ENCODE measurements at places on chromosomes 3 and 15.

GRCh38 chr15:41992151-41992802, 19.9 kb upstream of the EHD4 start:
- no peak for DNase-seq

DNA sequence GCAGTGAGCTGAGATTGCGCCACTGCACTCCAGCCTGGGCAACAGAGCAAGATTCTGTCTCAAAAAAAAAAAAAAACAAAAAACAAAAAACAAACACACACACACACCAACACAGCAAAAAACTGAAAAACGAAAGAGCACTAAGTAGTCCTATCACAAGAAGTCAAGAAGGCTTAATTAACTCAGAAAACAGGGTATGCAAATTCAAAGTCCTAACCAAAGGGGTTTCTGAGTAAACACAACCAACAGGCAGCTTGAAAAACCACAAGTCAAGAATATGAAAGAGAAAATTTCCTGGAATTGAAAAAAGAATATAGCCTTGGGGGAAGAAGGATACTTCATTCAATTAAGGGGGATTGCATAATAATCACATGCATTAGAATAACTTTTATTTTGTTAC, 37.7 kb upstream of the PARP14 start:
- DNase-seq, result no peak

GRCh38 chr3:72814308-72814707, 33.9 kb downstream of the SHQ1 start:
- no peak for DNase-seq

DNA sequence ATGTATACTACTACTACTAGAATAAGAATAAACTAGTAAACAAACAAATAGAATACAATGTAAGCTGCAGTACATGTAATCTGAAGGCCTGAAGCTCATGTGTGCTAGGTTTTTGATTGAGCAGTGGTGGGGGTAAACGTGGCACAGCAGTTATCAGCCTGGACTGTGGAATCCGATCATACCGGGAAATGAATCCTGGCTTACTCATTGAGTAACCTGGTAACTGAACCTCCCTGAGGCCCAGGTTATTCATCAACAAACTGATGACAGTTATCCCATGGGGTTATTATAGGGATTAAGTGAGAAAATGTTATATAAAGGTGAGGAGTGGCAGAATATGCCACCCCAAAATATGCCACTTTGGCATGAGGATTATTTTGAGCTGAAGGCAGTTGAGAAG, 339.1 kb downstream of the FHIT start:
- no peak for DNase-seq

GRCh38 chr3:125262161-125262560, 49.6 kb upstream of the SLC12A8 start:
- no peak for DNase-seq

DNA sequence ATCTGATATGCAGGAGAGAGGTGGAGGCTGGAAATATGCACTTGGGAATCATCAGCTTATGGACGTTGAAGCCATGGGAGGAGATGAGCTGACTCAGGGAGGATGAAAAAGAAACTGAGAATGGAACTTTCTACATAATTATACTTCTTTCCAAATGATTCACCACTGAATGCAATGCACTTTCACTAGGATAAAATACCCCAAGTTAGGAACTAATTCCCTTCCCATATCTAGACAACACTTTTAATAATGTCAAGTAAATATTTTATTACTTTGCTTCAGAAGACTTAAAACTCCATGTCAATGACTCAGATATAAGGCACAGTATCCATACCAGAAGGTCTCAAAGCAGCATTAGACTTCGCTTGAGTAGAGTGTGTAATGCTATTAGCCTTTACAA, 24.2 kb downstream of the NPTN start:
- DNase-seq, result no peak

- DNase-seq, result no peak
These were observed 43.5 kb upstream of the ABI3BP start for GRCh38 chr3:101036676-101037075.

DNA sequence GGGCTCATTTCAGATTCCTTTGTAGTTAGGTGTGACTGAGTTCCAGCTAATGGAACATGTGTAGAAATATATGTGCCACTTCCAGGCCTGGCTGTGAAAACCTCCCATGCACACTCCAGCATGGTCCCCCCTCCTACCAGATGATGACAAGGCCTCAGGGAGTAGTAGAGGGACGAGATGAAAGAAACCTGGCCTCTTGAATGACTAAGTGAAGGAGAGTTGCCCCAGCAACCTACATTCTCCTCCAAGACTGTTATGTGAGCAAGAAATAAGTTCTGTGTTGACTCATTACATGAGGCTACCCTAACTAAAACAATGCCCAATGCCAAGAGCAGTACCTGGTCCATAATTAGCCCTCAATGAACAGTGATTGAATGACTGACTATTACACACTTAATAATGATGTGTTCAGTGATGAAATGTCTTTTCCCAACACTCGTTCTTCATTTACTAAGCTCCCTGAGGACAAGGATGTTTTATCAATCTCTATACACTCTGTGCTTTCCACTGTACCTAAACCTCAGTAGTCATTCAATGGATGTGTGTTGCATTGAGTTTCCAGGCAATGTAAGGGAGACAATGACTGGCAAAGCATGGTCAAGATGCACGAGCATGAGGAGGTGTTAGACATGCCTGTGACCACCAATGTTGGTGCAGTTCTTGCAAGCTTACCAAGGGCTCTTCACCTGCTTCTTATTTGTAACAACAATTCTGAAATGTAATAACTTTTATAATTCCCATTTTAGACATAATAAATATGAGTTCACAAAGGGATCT, 62.0 kb upstream of the BCL6 start:
- no peak for DNase-seq

DNA sequence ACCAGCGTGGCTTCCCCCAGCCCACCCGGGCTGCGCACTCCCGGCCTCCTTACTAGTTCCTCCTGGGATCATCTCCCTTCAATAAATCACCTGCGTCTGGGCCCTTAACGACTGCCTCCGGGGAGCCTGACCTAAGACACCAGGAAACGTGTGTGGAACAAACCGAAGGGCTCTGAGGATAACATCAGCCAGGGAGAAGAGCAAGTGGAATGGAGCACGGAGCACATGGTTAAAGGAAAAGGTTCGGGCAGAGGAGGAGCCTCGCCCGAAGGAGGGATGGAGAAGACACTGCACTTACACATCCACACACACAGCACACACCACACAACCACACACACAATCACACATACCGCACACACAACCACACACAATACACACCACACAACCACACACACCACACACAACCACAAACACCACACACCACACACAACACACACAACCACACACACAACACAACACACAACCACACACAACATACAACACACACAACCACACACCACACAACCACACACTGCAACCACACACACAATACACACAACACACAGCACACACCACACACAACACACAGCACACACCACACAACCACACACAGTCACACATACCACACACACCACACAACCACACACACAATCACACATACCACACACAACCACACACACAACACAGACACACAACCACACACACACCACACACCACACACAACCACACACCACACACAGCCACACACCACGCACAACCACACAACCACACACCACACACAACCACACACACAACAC, 24.7 kb downstream of the CPN2 start:
- DNase-seq, result no peak

DNA sequence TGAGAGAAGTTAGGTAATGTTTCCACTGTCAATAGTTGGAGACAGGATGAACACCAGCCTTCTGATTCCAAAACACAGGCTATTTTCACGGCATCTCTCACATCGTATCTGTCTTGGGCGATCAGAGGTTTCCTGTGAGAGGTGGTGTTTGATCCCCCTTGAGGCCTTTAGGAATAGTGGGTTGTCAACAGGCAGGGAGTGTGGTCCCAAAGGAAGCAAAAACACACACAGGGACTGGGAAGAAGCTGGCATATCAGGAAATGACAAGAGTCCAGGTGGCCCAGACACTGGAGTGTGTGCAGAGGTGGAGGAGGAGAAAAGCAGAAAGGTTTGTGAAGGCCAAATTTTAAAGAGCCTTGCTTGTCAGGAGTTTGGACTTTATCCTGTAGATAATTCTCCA, 6.6 kb upstream of the MAGEF1 start:
- no peak for DNase-seq

DNA sequence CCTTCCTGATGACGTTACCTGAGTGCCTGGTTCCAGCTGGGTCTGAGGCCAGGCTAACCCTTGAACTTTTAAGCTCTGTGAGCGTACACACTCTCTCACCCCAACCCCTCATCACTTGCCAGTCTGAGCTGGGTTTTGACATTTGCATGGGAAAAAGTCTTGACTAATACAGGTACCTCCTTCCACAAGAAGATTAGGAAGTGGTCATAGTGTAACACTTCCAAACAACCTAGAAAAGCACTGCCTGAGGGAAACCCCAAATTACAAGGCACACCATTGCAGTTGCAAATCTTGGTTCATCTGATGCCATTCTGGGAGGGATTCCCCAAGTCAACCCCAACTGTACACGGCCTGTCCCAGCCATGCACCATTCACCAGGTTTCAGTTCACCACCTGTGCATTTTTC, 499.8 kb downstream of the FOXP1 start:
- DNase-seq, result peak; percentile 39

DNA sequence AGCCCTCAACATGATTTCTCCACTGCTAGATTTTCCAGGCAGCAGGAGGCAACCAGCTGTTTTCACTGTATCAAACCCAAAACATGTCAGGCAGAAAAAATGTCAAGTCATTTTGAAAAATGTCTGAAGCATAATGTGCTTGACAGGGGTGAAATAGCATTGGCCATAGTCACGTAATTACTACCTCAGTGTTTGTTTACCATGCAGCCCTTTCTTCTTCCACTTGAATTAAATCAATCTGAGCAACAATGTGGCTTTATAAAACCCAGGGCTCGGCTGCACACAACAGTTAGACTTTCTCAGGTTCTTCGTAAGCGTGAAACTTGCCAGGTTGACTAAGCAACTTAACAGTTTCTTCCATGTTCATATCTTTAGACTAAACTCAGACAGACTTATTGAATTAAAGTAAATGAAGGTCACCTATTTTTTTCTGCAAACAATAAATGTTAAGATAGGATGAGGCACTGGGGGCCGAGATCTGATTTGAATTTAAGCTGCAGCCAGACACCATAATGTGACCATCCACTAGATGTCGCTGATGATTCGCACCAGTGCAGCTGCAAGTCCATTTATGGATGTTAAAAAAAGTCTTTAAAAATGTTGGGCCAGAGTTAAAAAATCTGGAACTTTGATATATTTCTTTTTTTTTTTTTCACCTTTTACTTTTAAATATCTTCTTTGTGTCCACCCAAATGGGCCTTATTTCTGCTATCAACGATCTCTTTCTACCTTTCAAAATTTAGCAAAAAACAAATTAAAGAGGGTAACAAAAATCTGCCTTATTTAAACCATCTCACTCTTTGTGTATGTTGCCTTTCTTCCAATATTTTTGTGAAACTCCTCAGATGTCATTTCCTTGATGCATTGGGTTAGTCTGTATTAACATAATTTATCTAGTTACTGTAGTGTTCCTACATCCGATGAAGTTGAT, 305.9 kb downstream of the CACNA2D3 start:
- DNase-seq, result peak; percentile 29

- no peak for DNase-seq
These were observed 1218.9 kb downstream of the ROBO2 start for GRCh38 chr3:78258798-78259197.

GRCh38 chr15:48641416-48641815, 4.1 kb downstream of the FBN1 start:
- DNase-seq, result no peak

GRCh38 chr3:14857506-14857905, 38.7 kb downstream of the FGD5 start:
- DNase-seq, result peak; percentile 10

- no peak for DNase-seq
These were observed 24.9 kb upstream of the C3orf80 start for GRCh38 chr3:160200353-160200752.

- DNase-seq, result no peak
These were observed 28.7 kb upstream of the SAMMSON start for GRCh38 chr3:69970827-69971226.

GRCh38 chr3:13370609-13371008, 49.5 kb downstream of the NUP210 start:
- no peak for DNase-seq

- DNase-seq, result no peak
These were observed 512.7 kb downstream of the SHQ1 start for GRCh38 chr3:72335458-72336095.

GRCh38 chr15:65226221-65226620, 14.9 kb upstream of the CILP start:
- no peak for DNase-seq

DNA sequence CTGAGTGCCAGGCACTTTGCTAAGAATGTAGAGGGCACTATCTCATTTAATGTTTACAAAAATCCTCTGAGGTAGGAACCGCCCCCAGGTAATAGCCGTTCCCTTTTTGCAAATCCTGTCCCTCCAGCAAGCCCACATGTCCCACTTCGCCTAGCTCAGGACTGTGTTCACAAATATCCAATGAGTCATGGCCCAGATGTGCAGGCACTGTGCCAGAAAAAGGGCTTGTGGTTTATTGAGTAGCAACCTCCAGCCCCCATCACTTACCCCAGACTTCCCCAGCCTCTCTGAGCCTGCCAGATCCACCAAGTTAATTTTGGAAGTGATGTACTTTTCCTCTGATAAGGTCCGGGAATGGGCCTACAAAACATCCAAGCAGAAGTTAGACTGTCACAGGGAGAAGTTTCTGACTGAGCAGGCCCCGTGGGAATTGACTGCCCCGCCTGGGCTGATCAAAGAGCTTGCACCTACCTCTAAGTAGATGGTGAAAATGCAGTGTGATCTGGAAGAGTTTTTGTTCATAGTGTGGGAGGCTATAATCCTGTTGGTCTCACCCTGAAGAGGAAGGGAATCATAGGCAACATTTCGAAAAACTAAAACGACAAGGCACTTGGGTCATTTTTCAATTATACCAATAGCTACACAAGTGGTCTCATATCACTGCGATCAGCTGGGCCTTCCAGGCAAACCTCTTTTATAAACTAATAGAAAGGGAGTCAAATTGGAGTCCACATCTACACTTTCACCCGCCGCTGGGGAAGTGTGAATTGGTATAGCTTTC, 15.7 kb downstream of the KIF9 start:
- DNase-seq, result peak; percentile 17

GRCh38 chr3:13686367-13687160, 137.6 kb downstream of the FBLN2 start:
- DNase-seq, result no peak

GRCh38 chr3:61839256-61839655, 277.9 kb downstream of the PTPRG start:
- DNase-seq, result no peak

Measured in CD4-positive, alpha-beta T cell treated with Interleukin-17A for 1 hour (primary cell).